ENCODE measurements at places on chromosomes 7 and 10.
A peak's percentile ranks its signal among the peaks of the same experiment; 100 is the strongest.

DNA sequence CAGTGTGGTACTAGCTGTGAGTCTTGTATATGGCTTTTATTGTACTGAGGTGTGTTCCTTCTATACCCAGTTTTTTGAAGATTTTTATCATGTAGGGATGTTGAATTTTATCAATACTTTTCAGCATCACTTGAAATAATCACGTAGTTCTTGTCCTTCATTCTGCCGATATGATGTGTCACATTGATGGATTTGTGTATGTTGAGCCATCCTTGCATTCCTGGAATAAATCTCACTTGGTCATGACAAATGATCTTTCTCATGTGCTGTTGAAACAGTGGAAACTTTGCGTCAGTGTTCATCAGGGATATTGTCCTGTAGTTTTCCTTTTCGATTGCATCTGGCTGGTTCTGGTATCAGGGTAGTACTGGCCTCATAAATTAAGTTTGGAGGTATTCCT lies 7.1 kb upstream of the PRKAR1B start:
- no peak for DNase-seq

DNA sequence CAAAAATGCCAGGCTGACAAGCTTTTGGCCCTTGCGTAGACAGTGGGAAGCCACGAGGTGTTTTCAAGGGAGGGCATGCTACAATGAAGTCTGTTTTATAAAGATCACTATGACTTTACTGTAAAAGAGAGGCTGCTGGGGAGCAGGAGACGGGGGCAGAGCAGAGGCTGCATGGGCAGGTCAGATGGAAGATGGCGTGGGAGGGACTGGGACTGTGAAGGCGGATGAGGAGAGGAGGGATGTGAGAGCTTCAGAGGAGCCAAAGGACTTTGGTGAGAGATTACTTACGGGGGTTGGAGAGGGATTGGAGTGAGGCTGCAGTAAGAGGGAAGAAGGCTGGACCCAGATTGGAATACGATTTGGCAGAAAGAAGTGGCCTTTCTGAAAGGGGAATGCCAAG lies 86.6 kb upstream of the PCBD1 start:
- no peak for DNase-seq

DNA sequence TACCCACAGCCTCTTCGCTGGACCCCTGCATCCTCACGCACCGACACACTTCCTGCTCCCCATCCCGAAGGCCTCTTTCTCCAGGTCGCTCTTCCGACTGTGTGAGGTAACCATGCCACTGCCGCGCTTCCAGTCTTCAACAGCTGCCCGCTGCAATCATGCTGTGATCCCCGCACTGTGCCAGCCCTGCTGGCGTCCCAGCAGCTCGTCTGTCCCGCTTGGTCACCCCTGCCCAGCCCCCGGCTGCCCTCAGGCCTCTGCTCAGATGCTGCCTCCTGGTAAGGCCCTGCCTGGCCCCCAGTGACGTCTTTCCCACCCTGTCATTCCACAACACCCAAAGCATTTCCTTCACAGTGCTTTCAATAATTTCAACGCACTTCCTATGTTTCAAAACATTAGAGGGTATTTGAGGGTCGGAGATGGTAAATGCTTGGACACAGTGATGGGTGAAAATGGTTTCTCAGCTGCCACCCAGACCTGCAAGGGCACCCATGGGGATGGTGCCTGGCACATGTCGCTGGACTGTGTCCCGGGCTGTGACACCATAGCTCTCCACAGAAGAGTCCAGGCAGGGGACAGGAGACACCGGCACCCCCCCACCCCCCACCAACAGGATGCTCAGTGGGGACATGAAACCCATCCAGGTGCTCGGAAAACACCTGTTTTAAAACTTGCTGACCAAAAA lies 125.2 kb downstream of the MAD1L1 start:
- no peak for DNase-seq

DNA sequence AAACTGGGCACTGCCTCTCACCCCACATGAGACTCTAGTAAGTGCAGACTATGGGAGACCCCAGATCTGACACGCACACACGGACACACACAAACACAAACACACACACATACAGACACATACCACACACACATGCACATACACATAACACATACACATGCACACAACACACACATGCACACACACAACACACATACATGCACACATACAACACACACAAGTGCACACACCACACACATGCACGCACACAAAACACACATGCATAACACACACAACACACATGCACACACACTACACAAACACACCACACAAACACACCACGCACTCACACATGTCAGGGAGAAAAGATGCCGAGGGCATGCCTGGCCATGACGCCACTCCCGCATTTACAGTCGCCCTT lies 205.5 kb downstream of the TYW1B start:
- no peak for DNase-seq

DNA sequence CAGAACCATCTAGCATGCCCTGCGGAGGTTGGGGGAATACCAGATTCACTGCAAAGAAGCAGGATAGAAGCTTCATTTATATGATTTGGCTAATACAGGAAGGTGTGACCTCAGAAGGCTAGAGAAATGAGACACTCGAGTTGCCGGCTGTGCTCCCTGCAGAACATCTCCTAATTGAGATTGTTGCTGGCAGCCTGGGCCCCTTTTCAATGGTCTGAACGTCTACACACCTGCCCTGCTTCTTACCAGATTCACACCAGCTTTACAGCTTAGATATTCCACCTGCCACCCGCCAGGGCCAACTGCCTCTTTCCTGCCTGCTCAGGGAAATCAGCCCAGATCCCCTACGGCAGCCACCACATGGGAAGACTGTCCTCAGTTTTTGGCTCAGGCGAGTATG lies 475.3 kb upstream of the AUTS2 start:
- no peak for DNase-seq

DNA sequence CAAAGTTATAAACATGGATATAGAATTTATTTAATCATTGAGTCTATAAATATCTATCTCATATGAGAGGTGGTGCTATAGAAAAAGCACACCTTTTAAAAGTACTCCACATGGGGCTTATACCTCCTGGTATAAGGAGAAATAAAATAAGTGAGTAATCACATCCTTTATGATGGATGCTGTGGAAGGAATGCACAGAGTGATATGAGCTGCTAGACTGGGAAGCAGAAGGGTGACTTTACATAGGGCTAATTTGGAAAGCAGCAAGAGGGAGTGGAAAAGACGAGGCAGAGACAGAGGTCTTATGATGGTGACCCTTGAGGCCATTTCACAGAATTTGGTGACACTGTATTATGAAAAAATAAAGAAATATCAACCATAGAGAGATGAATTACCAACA lies 59.4 kb upstream of the AHR start:
- no peak for DNase-seq

DNA sequence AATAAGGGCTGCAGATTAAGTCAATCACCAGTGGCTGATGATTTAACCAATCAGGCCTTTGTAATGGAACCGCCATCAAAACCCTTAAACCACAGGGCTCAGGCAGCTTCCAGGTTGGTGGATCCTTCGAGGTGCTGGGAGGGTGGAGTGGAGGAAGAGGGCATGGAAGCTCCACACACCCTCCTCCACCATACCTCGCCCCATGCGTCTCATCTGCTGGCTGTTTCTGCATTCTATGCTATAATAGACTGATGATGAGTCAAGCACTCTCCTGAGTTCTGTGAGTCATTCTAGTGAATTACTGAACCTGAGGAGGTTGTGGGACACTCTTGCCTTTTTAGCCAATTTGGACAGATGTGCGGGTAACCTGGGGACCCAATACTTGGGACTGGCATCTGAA lies 43.9 kb downstream of the CHST15 start:
- DNase-seq, result no peak

DNA sequence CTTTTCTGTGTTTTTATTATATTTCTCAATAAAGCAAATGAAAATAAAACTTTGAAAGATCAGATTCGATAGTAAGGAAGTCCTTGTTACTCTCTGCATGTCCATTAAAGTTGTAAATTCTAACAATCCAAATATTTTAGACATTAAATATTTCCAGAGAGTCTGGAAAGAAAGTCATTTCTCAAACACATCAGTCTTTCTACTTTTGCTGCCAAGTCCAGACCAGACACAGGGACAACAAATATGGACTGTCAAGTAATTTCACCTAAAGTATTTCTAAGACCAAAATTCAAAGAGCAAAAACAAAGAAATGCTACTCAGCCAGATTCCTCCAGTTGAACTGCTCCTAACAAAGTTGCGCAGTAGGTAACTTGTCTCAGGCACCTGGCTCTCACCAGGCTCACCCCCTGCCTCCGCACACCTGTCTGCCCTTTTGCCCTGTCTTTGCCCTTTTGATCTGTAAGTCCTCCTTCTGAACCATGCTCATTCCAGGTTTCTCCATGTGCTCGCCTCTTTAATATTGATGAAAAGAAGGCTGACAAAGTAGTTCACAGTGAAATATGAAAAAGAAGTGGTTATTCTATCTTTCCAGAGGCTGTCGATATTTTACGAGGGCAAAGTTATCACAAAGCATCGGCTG lies 300.5 kb downstream of the C7orf25 start:
- no peak for DNase-seq

- DNase-seq, result no peak
These were observed 31.9 kb downstream of the FAM107B start for GRCh38 chr10:14742815-14743214.

- no peak for DNase-seq
These were observed 68.5 kb upstream of the FHIP2A start for GRCh38 chr10:114753126-114753525.

DNA sequence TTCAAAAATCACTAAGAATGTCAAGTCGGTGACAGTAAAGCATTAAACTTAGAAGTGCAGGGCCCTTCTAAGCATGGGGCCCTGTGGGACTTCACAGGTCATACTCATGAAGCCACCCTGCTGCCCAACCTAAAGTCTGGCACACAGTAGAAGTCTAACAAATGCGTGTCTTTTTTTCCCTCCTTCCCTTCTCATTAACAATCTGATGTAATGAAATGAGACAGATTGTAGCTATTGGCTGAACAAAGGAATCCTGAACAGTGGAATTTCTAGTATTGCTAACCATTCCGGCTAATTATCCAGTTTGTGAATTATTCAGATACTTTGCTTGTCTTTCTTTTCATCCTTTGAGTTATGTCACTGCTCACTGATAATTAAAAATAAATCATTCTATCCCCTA lies 369.9 kb downstream of the WDR11 start:
- DNase-seq, result no peak

GRCh38 chr7:157738066-157738460 lies 401.3 kb downstream of the DNAJB6 start:
- DNase-seq, result no peak

DNA sequence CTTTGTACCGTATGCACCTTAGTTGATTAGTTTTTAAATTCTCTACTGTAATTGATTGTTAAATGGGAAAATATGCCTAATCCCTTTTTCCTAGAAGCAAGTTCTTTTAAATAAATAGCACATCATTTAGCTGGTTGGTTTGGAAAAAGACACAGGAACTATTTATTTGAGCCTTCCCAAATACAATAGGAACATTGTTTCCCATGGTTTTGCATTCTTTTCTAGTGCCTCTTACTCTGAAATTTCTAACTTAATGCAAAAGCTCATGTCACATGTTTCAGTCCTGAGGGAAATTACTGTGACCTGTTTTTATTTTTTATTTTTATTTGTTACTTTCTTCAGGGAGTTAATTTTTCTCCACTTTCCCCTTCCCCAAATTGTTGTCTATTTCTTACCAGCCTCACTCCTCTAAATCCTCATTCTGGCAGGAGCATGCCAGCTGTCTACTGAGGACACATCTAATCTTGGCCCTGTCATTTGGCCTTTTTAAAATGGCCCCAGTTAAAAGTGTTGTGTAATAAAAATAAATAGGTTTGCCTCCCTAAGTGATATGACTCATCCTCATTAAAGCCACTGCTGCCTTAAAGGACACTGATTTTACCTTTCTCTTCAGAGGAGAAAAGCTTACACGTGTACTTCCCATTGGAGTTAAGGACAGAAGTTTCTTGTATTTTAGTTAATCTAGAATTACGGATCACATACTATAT lies 94.5 kb downstream of the PPP1R3A start:
- DNase-seq, result no peak

- DNase-seq, result no peak
These were observed 2.9 kb upstream of the SGCE start for GRCh38 chr7:94658826-94659225.

GRCh38 chr10:49103761-49104160 lies 11.6 kb downstream of the VSTM4 start:
- no peak for DNase-seq

- peak; percentile 63 for DNase-seq
These were observed 67.5 kb downstream of the ATXN7L1 start for GRCh38 chr7:105808703-105809590.

GRCh38 chr10:63899673-63900300 lies 378.6 kb downstream of the REEP3 start:
- DNase-seq, result no peak

DNA sequence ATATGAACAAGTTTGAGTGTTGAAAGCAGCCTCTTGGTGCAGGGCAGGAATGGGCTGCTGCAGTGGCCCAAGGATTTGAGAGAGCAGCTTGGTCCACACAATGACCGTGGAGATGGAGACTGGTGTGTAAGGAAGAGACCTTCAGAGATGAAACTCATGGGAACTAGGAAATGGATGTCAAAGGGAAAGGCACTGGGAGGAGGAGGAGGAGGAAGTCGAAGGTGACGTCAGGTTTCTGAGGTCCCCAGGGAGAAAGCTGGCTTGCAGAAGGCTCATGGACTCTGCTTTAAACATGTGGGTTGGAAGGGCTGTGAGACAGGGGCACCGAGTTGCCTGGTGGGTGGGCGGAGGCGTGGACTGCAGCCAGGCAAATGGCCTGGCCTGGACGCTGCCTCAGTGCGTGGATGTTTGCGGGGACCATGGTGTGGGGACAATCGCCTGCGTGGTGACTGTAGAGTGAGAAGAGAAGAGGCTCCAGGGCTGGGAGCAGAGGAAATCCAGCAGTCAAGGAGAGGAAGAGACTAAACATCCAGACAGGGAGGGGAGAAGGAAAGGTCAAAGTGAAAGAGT lies 14.6 kb downstream of the C10orf71 start:
- DNase-seq, result no peak

DNA sequence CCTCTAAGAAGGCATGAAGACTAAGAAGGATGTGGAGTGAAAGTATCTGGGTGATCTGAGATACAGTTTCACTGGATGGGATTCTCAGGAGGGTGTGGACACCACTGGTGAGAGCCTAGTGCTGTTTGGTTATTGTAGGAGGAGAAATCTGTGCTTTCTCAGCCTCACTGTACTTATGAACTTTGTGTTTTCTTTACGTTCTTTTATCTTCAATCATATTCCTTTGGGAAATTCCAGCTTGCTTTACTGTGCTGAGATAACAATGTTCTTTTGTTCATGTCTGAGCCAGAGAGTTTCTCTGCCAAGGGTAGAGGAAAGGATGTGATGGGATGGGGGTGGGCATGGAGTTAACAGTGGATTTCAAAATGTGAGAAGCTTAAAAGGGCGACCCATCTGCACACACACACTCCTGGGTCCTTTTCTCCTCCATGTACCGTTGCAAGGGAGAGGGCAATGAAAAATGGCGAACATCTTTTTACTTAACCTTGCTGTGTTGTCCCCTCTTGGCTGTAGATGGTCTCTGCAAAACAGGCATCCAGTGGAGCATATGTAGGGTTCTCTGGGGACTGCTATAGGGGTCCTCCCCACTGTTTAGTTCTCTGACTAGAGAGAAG lies 25.0 kb upstream of the TAX1BP1 start:
- DNase-seq, result no peak

GRCh38 chr10:50251394-50251793 lies at the start of gene ASAH2:
Gene ASAH2, minus strand, starts transcription at chr10:50251516. Its CDS starts 2,906 bp downstream, at chr10:50248610.
- DNase-seq, result no peak

Measured in activated CD8-positive, alpha-beta memory T cell treated with anti-CD3 and anti-CD28 coated beads for 48 hours (primary cell).